RWPE1 (cell line): ENCODE measurements at places on chromosomes 3 and 15.

GRCh38 chr3:110564674-110565073 is 506.9 kb upstream of the NECTIN3 start:
- DNase-seq, result no peak

- no peak for DNase-seq
Observed at GRCh38 chr3:42493798-42494151, 8.7 kb upstream of the VIPR1 start.

DNA sequence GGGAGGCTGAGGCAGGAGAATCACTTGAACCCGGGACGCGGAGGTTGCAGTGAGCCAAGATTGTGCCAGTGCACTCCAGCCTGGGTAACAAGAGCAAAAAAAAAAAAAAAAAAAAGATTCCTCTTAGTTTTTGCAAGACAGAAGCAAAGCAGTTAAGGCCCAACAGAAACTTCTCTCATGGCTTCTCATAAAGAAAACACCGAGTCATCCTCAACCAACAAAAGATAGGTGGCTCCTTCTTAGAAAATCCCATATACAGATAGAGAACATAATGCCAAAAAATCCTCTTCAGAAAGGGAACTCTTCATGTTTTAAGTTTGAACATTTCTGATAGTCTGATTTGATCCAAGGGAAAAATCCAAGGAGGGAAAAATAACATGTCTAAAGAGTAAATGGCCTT is 12.5 kb upstream of the SKIL start:
- no peak for DNase-seq

- DNase-seq, result no peak
Observed at GRCh38 chr15:69389426-69389825, 24.7 kb upstream of the KIF23 start.

- no peak for DNase-seq
Observed at GRCh38 chr3:105904678-105905284, 36.0 kb upstream of the CBLB start.

- no peak for DNase-seq
Observed at GRCh38 chr3:195035345-195036202, 235.4 kb downstream of the XXYLT1 start.

DNA sequence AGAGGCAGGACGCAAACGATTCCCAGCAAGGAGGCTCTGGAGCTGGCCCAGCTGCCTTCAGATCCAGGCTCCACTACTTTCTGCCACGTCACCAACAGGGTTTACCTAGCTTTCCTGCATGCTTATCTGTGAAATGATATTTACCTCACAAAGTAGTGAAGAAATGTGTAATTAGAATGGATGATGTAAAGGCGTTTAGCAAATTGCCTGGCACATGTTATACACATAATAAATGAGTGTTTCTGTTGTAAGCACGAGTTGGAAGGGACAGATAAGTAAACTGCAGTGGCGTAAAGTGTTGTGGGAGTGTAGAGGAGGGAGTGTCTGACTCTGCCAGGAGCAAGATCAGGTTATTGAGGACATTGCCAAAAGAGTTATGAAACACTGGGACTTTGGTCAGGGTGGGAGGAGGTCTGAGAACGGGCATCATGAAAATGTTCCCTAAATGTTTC is 3.5 kb upstream of the CHAC1 start:
- no peak for DNase-seq

- no peak for DNase-seq
Observed at GRCh38 chr15:72778796-72779195, 4.8 kb downstream of the ADPGK start.
